Upper lobe of right lung (tissue), 1 donor: ENCODE measurements at places on chromosomes 3 and 15.

DNA sequence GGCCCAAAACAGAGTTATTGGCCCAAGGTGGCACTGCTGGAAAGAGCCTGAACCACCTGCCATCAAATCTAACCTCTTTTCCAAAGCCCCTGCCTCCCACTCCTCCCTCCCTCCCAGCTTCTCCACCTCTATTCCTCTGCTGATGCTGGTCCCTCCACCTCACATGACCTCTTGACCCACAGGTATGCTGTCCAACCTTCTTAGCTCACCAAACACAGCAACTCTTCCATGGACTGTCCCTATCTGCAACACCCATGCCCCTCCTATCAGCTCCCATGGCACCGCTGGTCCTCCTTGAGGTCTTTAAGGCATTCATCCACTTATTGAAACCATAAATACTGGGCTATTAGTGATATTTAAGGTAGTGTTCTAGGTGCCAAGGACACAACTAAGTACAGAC, 12.6 kb downstream of the NUP210 start:
- no peak for DNase-seq

- DNase-seq, result no peak
These were observed 60.3 kb downstream of the EBLN2 start for GRCh38 chr3:73121669-73122331.

GRCh38 chr3:141546586-141546985, 59.8 kb downstream of the RASA2 start:
- DNase-seq, result no peak

DNA sequence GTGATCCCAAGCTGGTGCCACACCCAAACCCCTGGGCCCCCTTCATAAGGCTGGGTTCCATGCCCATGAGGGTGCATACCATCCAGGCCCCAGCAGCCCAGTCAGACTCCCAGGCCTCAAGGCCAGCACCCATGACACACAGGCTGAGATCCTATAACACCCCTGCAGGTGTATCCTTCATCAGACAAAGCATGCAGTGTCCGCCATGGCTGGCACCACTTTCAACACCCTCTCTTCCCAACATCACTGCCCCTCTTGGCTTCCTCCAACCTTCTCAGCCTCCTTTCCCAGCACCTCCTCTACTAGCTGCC, 3.5 kb downstream of the CCDC51 start:
- no peak for DNase-seq

- no peak for DNase-seq
These were observed 6.2 kb downstream of the CEMIP start for GRCh38 chr15:80785335-80785734.

- DNase-seq, result no peak
These were observed 7.4 kb downstream of the SQOR start for GRCh38 chr15:45641999-45642932.

GRCh38 chr3:19527746-19528145, 379.4 kb downstream of the KCNH8 start:
- DNase-seq, result no peak

DNA sequence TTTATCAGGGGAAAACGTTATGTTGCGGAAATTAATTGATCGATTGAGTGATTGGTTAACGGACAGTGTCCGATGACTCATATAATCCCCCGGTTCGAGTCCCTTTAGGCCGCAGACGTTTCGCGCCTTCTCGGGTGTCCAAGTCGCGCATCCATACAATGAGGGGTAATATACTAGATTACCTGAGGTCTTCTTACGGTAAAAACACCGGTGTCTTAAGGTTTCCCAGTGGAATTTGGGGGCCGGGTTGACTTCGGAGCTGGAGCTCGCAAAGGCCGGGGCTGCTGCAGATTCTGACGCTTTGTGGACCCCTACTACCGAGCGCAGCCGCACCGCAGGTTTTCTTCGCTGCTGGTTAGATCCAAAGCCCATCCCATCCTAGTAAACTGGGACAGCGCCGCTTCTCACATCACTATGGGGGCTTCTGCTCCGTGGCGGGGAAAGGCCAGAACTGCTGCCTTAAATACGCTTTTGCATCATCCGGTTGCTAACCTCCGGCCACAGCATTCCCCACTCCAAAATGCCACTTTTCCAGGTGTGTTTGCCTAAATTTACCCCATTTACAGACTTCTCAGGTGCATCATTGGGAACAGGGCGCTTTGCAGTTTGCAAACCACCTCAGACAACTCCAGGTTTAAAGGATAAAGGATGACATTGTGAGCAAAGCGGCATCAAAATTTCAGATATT, 858 bp upstream of the SACM1L start:
- no peak for DNase-seq

GRCh38 chr3:87173071-87173470, 54.0 kb upstream of the CHMP2B start:
- no peak for DNase-seq

DNA sequence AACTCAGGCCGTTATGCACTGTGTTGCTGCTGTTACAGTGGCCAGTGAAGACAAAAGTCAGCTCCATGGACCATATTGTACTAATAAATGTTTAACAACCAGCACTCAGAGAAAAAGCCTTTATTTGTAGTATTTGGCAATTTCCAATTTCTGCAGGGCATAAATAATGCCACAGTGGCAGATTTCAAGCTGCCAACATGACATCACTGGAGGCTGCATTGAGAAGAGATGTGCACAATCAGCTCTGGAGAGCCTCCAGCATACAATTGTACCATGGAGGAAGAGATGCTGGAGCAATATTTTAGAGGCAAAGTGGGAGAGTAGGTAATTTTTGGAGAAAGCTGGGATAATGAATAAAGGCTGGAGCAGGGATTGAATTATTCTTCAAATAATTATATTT, 9.7 kb upstream of the ALCAM start:
- DNase-seq, result no peak

- DNase-seq, result no peak
These were observed 16.0 kb upstream of the SRP14 start for GRCh38 chr15:40054855-40055575.

- no peak for DNase-seq
These were observed 350.3 kb downstream of the DOCK3 start for GRCh38 chr3:51024765-51025632.

DNA sequence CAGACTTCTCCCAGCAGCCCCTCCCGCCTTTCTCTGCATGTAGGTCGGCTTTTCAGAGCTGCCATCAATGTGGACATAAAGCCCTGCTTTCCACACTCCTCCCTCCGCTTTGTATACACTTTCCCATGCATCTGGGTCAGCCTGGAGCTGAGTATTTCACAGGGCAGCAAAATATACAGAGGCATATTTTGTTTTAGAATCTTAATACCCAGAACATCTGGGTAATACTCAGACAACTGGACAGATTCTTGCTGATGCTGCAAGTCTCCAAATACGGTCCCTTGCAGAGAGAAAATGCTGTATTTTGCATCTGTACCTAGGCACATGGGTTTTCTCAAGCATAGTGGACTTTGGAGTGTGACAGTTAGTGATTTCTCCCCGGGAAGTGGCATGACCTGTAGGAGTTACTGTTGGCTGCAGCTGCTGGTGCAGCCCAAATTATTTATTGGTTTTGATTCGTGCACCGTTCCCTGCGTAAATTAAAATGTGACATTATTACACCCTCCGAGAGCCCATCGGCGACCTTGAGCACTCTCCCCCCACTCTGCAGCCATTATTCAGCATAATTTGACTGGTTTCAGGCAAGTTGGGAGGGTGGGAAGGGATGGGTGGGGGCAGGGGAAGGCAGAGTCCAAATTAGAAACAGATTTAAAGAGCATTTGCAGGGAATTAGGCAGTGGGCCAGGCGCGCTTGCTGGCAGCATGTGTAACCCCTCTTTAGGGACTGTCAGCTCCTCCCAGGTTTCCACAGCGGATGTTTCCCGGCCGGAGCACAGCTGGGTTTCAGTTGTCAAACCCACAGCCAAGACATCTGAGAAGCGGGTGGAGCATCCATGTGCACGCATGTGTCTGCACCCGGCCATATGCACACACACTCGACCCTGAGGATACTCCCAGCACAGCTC, 100.8 kb downstream of the CPN2 start:
- no peak for DNase-seq

DNA sequence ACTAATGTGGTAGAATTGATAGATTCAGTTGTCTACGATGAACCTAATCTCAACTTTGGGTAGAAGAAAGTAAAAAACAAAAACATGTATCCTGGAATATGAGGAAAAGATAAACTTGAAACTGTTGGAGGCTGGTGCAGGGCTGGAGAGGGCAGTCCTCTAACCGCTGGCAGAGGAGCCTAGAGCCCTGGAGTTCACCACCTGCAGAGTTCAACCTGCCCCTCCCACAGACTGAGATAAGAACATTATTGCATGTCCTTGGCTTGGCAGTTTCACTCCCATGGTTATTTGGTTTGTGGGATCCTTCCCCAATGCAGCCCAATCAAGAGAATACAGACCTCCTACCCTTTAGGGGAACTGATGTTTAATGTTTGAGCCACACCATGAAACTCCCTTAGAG, 53.2 kb upstream of the GATM start:
- no peak for DNase-seq

DNA sequence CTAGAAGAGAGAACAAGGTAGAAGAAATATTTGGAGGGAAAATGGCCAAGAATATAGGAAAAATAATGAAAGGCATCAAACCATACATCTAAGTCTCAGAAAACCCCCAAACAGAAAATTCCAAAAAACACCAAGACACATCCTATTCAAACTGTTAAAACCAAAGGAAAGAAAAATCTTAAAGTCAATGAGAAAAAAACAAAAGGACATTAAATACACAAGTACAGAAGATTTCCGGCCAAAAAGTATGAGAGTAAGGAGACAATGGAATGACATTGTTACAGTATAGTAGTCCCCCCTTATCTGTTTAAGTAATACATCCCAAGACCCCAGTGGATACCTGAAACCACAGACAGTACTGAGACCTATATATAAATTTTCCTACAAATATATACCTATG, 18.8 kb downstream of the CLASP2 start:
- DNase-seq, result no peak

GRCh38 chr3:23649448-23649847, 156.3 kb upstream of the UBE2E1 start:
- DNase-seq, result no peak

DNA sequence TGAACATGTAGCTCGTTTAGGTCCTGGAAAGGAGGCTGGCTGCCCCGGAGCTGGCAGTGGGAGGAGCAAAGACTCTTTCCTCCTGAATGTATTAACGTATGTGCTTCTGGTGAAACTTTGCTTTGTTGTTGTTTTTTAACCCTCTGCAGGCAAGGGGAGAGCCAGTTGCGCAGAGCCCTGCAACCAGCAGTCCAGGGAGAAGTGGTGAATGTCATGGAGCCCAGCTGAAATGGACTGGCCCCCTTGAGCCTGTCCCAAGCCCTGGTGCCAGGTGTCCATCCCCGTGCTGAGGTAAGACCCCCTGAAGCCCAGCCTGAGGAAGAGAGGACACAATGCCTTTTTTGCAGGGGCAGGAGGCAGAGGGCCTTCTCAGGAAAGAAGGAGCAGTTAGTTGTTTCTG, 33.3 kb downstream of the ST6GAL1 start:
- DNase-seq, result no peak

GRCh38 chr15:65264863-65265430, 21.7 kb downstream of the PARP16 start:
- no peak for DNase-seq

GRCh38 chr3:153032891-153033290, 129.1 kb upstream of the RAP2B start:
- no peak for DNase-seq

DNA sequence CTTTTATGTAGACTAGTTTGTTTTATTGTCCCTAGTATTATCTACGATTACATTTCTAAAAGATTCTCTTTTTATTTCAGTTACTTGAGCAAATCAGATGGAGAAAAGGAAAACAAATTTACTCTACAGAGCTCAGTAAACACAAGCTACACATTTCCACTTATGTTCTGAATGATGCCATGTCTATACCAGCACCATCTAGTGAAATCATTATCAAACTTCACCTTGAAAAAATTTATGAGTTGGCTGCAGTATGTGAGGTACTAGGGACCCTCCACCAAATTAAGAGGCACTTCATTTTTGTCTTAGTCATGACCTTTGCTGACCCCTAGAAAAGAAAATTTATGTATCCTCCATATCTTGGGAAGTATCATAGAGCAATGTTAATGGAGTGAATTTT, 827.4 kb downstream of the SI start:
- no peak for DNase-seq

- no peak for DNase-seq
These were observed 96.3 kb upstream of the P2RY1 start for GRCh38 chr3:152738656-152739055.

- DNase-seq, result no peak
These were observed 285.1 kb upstream of the CDIN1 start for GRCh38 chr15:36294359-36294758.

GRCh38 chr15:58980351-58980939, 7.0 kb upstream of the RNF111 start:
- DNase-seq, result no peak

GRCh38 chr3:62817678-62818077, 57.5 kb downstream of the CADPS start:
- DNase-seq, result no peak

- peak; percentile 10 for DNase-seq
These were observed 70.8 kb upstream of the KLF13 start for GRCh38 chr15:31255732-31256377.

GRCh38 chr3:27713078-27713423, 9.1 kb downstream of the EOMES start:
- DNase-seq, result no peak

DNA sequence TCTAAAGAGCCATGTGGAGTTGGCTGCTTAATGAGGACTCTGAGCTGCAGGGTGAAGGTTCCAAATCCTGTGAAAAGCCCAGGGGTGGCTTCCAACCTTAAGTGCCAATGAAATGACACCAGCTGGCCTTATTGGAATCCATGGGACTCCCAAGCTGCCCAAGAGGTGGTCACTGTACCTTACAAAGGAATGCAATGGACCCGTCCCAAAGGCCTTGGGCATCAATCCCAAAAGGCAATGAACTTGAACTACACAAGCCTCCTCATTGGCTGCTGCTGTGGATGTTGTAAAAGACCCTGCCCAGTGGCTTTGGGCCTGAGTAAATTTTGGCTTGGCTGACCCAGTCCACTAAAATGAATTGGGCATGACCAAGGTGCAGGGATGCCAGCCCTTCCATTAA, 129.3 kb downstream of the WNT5A start:
- no peak for DNase-seq

DNA sequence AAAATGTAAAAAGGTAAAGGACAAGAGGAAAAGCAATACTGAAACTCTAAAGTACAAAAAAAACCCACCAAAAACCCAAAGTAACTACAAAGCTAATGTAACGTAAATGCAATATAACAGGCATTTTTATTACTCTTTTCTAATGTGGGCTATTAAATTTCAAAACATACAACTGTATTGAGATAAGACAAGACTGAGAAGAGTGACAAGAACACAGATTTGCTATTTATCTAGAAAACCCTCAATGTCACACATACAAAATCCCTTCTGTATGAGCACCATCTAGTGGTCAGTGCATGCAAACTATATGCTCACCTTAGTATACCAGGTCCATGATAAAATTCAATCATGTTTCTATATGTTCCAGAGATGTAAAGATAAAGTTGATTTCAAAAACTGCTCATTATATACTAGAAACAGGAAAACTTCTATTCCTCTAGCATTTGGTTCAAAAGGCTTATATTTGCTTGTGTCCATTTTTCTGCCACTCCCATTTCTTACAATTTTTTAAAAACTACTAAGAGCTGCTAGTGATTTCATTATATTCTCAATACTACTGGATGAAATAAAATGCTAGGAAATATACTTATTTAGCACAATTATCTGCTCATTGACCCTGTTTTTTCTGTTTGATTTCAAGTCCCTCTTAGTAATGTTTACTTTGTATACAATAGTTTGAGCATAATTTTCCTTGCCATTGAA, 111.4 kb downstream of the DLG1 start:
- no peak for DNase-seq

- no peak for DNase-seq
These were observed 174.7 kb downstream of the MBNL1 start for GRCh38 chr3:152443212-152444023.
